ENCODE measurements at places on chromosomes 4 and X.

GRCh38 chr4:88928852-88929251, 128.1 kb downstream of the FAM13A start:
- DNase-seq = no peak

GRCh38 chrX:107118322-107119147, at the start of gene RBM41:
Gene RBM41, minus strand, starts transcription at chrX:107118822. Its CDS starts 49 bp downstream, at chrX:107118773.
- DNase-seq = peak; percentile 89

- DNase-seq = no peak
Measured at GRCh38 chr4:82216219-82216618, 157.6 kb downstream of the HNRNPD start.

DNA sequence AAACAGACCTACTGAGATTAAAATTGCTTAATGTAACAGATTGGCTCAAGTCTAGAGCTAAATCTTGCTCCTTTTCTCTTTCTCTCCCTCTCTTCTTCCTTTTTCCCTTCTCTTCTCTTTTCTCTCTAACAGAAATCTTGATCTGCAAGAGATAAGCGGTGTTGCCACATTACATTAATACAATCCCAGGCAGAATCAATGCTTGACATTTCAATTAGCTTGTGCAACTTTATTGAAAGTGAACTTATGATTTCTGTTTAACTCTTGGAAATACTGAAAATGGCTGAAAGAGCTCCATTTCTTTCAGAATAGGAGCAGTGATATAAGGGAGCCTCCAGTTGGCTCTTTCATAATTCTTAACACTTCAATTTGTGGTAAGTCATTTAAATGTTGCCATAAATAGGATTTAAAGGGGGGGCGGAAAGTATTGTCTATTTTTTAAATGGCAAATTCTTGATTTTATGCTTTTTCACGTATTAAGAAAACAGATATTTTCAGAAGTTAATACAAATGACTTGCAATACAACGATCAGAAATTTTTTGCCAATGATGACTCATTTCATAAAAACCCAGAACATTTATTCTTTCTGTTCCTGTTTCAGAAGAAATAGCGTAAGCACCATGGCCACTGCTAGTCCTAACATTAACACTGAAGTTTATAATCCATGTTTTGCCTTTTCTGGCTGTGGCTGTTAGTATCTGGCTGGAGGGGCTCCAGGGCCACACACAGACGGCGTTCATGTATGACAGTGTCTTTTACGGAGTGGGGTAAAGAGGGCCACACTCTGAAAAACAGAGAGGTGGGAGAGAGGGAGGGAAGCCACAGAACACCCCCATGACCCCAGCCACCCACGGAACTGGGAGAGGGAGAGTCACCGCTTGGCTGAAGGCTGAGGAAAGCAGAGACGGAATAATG, 115.7 kb upstream of the FAT1 start:
- peak; percentile 79 for DNase-seq

- DNase-seq = no peak
Measured at GRCh38 chr4:122450847-122451246, 5.7 kb downstream of the IL2 start.

DNA sequence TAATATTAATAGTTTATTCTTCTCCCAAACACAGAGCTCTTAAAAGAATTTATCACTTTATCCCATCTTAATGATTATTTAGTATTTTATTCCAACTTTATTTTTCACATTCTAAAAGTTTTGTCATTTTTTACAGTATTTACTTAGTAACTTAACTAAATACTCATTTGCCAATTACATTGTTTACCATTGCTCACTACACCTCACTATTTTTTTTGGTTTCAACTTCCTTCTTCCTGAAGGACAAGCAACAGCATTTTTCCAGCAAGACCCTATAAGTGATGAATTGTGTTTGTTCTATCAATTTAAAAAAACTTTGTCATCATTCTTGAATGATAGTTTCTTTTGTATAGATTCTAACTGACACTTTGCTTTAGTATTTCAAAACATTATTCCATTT, 19.4 kb upstream of the SRD5A3 start:
- no peak for DNase-seq

- no peak for DNase-seq
Measured at GRCh38 chrX:114889481-114889880, 127.9 kb downstream of the IL13RA2 start.

DNA sequence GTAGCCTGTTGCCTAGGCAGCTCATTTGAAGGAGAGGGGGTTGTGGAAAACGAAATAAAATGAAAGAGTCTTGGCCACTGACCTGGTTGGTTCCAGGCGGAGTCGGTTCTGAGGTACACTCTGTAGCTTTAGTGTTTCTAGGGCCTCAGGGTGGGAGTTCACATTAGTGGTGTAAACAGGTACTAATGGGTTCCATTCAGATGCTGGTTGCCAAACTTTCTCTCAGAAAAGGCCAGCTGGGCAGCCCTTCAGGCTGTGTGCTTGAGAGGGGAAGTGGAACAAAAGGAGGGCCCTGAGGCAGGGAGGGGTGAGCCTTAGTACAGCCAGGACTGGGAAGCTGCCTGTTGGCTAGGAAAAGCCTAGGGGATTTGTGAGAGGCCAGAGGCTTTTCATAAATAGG, 24.8 kb downstream of the NHSL2 start:
- no peak for DNase-seq

- peak; percentile 33 for DNase-seq
Measured at GRCh38 chr4:8291701-8292477, 22.3 kb downstream of the HTRA3 start.

DNA sequence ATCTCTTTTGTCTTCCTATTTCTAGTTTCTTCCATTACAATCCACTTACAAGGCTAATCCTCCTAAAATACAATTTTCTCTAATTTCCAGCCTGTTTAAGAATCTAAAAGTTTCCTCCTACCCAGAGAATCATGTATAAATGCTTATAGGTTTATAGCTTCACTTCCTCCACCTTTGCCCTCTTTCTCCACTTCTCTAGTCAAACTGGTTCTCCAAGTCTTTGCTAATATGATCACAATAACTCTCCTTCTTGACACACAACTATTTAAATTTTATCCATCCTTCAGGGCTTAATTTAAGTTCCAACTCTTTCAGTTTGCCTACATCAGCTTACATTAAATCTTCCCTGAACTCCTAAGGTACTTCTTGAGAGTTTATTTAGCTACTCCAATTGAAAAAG, 69.2 kb downstream of the RPS6KA6 start:
- DNase-seq = no peak
